T follicular helper cell (primary cell): ENCODE measurements at places on chromosomes 2 and 18.

DNA sequence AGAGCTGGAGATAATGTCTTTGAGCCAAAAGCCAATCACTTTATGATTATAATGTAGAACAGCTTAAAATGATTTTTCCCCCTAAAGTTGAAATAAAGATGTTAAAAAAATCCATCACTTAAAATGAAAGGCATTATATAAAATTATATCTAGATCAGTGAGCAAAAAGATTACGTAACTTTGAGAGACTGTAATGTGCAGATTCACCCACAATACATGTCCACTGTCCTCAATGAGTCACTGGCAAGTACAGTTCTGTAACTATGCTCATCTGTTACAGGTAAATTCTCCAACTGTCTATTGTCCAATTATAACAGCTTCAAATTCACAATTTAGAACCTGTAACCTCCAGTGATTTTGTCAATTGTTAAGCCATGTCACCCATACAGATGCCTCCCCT is 19.0 kb downstream of the FAM161A start:
- DNase-seq = no peak

DNA sequence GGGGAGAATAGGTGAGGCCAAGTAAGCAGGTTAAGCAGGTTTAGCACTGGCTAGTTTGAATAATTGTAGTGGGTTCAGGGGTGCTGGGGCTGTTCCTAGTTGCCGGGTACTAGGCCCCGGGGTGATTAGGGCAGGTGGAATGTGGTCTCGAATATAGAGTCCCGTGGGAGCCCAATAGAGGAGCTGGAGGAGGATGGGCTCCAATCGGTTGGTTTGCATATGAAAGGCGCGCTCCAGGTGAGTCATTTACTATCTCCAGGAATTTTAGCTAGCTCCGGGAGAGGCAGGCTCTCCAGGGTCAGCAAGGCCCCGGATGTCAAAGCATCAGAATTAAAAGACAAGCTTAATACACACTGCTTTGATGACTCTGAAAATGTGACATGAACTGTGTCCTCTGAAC is 304.0 kb downstream of the ZNF521 start:
- no peak for DNase-seq

DNA sequence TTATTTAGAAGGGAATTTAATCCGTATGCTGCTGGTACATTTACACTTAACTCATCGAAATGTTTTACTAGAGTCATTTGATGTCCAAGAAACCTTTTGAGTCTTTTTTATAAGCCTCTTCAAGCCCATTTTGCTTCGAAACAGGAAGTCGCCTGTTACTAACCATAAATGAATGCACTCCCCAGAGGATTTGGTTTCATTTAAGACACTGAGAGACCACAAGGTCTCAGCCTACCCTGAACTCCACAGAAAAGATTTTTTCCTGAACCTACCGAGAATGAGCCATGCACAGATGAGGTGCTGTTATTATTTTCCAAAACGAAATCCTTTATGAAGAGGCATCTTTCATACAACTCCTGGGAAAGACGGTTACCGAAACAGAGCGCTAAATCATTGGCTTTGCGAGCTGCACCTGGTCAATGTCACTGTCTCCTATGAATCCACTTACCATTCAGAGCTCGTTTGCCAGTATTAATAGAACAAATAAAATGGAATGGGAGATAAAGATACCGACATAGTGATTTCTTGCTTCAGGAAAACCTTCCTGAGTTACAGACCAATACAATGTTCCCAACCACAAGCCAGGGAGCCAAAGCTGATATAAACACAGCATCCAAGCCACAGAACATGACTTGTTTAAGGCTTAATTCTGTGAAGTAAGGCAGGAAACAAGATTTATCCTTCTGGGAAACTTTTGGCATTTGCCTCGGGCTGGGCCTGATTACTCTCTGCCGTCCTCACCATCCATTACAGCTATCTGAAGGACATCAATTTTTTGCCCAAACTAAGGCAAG is 382.1 kb downstream of the OSR1 start:
- no peak for DNase-seq

- no peak for DNase-seq
Measured at GRCh38 chr18:60962625-60963024, 370.6 kb upstream of the CDH20 start.

DNA sequence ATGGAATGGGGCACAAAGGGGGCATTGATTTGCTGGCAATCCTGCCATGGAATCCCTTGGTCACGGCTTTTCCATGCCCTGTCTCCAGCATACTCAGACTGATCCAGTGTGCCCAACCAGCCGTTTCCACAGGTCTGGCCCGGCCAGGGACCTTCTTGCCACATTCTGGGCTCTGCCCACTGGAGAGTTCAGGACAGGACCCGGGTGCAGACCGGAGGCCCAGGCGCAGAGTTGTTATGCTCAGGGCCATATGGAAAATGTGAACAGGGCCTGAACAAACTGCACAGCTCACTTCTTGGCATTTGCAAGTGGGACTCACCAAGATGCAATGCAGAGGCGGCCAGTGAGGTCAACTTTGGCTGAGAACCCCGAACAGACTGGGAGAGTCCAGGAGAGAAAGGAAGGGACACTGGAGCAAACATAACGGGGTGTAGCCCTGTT is 15.6 kb upstream of the ASAP2 start:
- no peak for DNase-seq
